Activated CD4-positive, alpha-beta memory T cell treated with anti-CD3 and anti-CD28 coated beads for 36 hours (primary cell): ENCODE measurements at places on chromosomes 2 and 18. TPM values are rescaled to one million over a fixed set of nuclear protein-coding genes. Genes with fewer than 3 reads are reported as not detected.

The CFAP65 gene
- total RNA-seq: not detected

- H3K36me3 ChIP-seq: peaks cover 5% of the 10 kb centered on the region
- H3K4me1 ChIP-seq: peaks cover 50% of the 10 kb centered on the region
- no peaks in the 10 kb centered on the region for H3K27me3 ChIP-seq
- DNase-seq: peak; percentile 60
Measured at GRCh38 chr2:236536727-236537398, 32.8 kb upstream of the ACKR3 start.

DNA sequence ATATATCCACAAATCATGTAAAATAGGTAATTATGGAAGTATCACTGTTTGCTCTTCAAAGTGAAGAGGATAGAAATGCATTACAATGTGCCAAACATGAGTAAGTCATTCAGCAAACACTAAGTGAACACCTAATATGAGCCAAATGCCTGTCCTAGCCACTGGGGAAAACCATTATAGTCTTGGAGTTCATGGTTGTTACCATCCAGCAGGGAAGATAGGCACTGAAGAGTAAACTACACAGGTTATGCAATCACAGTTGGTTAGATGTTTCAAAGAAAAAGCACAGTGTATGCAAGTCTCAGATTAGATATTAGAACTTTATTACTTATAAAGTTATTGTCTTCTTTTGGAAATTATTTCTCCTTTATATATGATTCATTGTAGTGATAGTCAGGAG, 3.9 kb upstream of the SERPINB2 start:
- H3K36me3 ChIP-seq: no peaks in the 10 kb centered on the region
- H3K27ac ChIP-seq: no peak overlapping the region
- H3K27me3 ChIP-seq: peaks cover 13% of the 10 kb centered on the region
- no peak for DNase-seq
- peaks cover 15% of the 10 kb centered on the region for H3K4me1 ChIP-seq

- H3K4me1 ChIP-seq: no peaks in the 10 kb centered on the region
- H3K36me3 ChIP-seq: no peaks in the 10 kb centered on the region
- DNase-seq: no peak
- H3K27me3 ChIP-seq: peaks cover 2% of the 10 kb centered on the region
- no peak overlapping the region for H3K27ac ChIP-seq
Measured at GRCh38 chr2:237020090-237020489, 65.6 kb upstream of the COPS8 start.

The CCL20 gene
- 74.7 TPM for total RNA-seq

- peak overlapping the region; percentile 66 for H3K27ac ChIP-seq
- peaks cover 84% of the 10 kb centered on the region for H3K4me1 ChIP-seq
- H3K4me3 ChIP-seq: peak overlapping the region; percentile 23
- peaks cover 33% of the 10 kb centered on the region for H3K36me3 ChIP-seq
Measured at GRCh38 chr2:6909431-6910385, 7.5 kb upstream of the RNF144A start.

DNA sequence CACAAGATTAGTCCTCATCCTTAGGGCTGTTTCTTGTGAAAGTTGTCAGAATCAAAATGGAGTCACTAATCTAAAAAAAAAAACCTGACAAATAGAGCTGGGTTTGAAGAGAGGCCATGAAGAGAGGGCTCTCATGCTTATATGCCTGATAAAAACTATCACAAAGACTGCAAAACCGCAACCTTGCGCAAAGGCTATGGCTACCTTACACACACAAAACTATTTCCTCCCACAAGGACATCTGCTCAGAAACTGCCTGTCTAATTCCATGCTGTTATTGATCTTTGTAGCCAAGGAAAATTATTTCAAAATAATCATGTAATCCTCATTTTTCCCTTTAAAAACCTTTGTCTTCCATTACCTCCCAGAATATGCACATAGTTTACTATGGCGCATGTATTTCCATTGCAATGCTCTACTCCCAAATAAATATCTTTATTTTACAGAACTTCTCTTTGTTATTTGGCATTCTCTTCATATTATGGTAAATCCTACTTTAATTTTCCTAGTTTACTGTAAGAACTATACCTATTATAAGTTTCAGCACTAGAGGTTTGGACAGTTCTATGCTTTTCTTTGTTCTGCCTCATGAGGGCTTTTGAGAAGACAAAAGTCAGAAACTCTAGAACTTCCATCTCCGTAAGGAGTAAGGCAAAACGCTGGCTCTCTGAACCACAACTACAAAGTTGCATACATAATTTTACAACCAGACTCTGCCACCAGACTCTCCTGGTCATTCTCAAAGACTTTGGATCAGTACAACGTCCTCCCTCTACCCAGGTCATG, 9.6 kb upstream of the DPYSL5 start:
- H3K4me3 ChIP-seq: no peak overlapping the region
- no peak for DNase-seq

The ABCG8 gene
- not detected for total RNA-seq

- DNase-seq: no peak
- no peaks in the 10 kb centered on the region for H3K27me3 ChIP-seq
- no peaks in the 10 kb centered on the region for H3K4me1 ChIP-seq
- no peak overlapping the region for H3K4me3 ChIP-seq
Measured at GRCh38 chr18:2212598-2213205, 358.6 kb downstream of the METTL4 start.

- H3K27ac ChIP-seq: no peak overlapping the region
- peaks cover 20% of the 10 kb centered on the region for H3K27me3 ChIP-seq
- H3K36me3 ChIP-seq: no peaks in the 10 kb centered on the region
Measured at GRCh38 chr2:26946841-26947784, 23.3 kb upstream of the MAPRE3 start.

GRCh38 chr2:29035016-29035745, 39.1 kb downstream of the PCARE start:
- no peak overlapping the region for H3K4me3 ChIP-seq
- no peak overlapping the region for H3K27ac ChIP-seq
- peaks cover 7% of the 10 kb centered on the region for H3K4me1 ChIP-seq
- no peaks in the 10 kb centered on the region for H3K27me3 ChIP-seq
- peaks cover 9% of the 10 kb centered on the region for H3K36me3 ChIP-seq

GRCh38 chr2:121362226-121362625, 77.2 kb upstream of the TFCP2L1 start:
- H3K36me3 ChIP-seq: peaks cover 48% of the 10 kb centered on the region
- H3K4me3 ChIP-seq: no peak overlapping the region
- peaks cover 2% of the 10 kb centered on the region for H3K4me1 ChIP-seq
- H3K27ac ChIP-seq: no peak overlapping the region
- DNase-seq: no peak

DNA sequence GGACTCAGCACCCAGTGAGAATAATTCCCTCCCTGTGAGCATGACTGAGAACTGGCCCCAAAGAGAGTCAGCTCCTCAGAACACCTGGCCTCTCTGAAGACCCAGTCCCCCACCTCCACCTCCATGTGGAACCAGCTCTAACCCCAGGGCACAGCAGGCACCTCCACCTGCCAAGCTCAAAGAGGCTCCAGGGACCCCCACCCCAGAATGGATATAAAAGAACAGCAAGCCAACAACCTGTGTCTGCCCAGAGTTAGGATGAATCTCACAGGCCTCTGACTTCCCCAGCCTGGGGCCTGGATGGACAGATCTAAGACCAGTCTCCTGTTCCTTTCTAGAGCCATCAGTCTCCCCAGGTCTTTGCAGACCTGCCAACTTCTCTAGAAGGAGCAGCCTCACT, 498.5 kb downstream of the EIPR1 start:
- H3K27ac ChIP-seq: no peak overlapping the region
- no peak overlapping the region for H3K4me3 ChIP-seq
- DNase-seq: no peak
- no peaks in the 10 kb centered on the region for H3K36me3 ChIP-seq
- no peaks in the 10 kb centered on the region for H3K4me1 ChIP-seq

DNA sequence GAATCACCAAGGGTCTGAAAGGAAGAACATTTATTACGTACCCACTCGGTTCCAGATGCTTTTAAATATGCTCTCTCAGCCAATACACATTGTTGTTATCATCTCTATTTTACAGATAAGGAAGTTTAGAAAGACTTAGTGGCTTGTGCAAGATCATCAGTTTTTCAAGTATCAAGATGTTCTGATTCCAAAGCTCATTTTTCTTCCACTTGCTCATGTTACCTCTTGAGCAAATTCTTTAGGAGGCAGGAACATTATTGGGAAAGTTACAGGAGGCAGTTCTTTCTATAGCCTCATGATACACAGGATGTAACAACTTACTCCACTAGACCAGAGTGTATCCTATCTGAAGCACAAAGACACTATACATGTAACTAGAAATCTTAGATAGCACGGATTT, 65.0 kb upstream of the MMADHC start:
- no peak overlapping the region for H3K4me3 ChIP-seq
- H3K4me1 ChIP-seq: no peaks in the 10 kb centered on the region
- peaks cover 4% of the 10 kb centered on the region for H3K27me3 ChIP-seq
- no peak overlapping the region for H3K27ac ChIP-seq

The SLC23A3 gene
- total RNA-seq: 2.3 TPM

- peak overlapping the region; percentile 43 for H3K4me3 ChIP-seq
- H3K4me1 ChIP-seq: peaks cover 20% of the 10 kb centered on the region
- no peaks in the 10 kb centered on the region for H3K27me3 ChIP-seq
- H3K36me3 ChIP-seq: no peaks in the 10 kb centered on the region
- peak overlapping the region; percentile 77 for H3K27ac ChIP-seq
- peak; percentile 60 for DNase-seq
Measured at GRCh38 chr2:30139131-30139870, 7.5 kb upstream of the YPEL5 start.

GRCh38 chr18:59143441-59143840, 3.8 kb downstream of the SEC11C start:
- H3K4me1 ChIP-seq: peaks cover 68% of the 10 kb centered on the region
- H3K4me3 ChIP-seq: peak overlapping the region; percentile 61
- no peaks in the 10 kb centered on the region for H3K27me3 ChIP-seq
- peaks cover 3% of the 10 kb centered on the region for H3K36me3 ChIP-seq

The C2orf80 gene
- not detected for total RNA-seq

GRCh38 chr18:79327199-79327721, 68.5 kb upstream of the NFATC1 start:
- H3K4me1 ChIP-seq: no peaks in the 10 kb centered on the region
- no peak overlapping the region for H3K27ac ChIP-seq
- peaks cover 20% of the 10 kb centered on the region for H3K36me3 ChIP-seq
- no peaks in the 10 kb centered on the region for H3K27me3 ChIP-seq
- H3K4me3 ChIP-seq: no peak overlapping the region

- peaks cover 5% of the 10 kb centered on the region for H3K36me3 ChIP-seq
- peaks cover 16% of the 10 kb centered on the region for H3K4me1 ChIP-seq
- no peak overlapping the region for H3K4me3 ChIP-seq
- H3K27me3 ChIP-seq: no peaks in the 10 kb centered on the region
- DNase-seq: no peak
Measured at GRCh38 chr2:226776104-226776503, 23.5 kb downstream of the IRS1 start.

The UGT1A8 gene
- not detected for total RNA-seq

The IDH1 gene
- total RNA-seq: 32.9 TPM

- no peak overlapping the region for H3K4me3 ChIP-seq
- no peak overlapping the region for H3K27ac ChIP-seq
- DNase-seq: no peak
- no peaks in the 10 kb centered on the region for H3K27me3 ChIP-seq
- no peaks in the 10 kb centered on the region for H3K4me1 ChIP-seq
Measured at GRCh38 chr18:37653618-37654017, 88.0 kb upstream of the CELF4 start.

GRCh38 chr2:162127422-162127821, 24.6 kb downstream of the GCG start:
- no peak overlapping the region for H3K4me3 ChIP-seq
- H3K36me3 ChIP-seq: no peaks in the 10 kb centered on the region
- H3K27ac ChIP-seq: no peak overlapping the region
- H3K4me1 ChIP-seq: peaks cover 8% of the 10 kb centered on the region
- DNase-seq: no peak

DNA sequence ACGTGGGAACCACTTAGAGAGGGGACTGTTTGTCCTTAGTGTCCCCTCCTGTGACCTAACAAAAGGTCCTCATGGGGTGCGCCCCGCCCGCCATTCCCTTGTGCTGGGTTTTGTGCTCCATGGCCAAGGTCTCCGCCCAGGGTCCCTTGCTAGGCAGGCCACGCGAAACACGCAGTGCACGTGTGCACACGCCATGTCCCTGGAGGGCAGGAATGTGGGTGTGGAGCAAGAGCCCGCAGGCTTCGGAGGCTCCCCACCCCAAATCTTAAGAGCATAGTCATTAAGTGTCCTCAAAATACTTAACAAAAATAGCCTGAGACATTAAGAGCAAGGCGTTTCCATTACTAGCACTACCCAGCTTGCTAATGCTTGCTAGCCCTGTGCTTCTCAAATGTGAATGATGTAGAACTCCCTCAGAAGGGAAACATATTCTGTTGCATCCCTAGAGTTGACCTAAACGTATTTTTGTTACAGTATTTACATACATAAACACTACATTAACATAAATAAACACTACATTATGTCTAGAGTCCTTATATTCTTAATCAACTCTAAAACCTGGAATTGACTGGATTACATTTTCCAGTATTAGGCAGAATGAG, 117.6 kb upstream of the APCDD1 start:
- H3K4me1 ChIP-seq: no peaks in the 10 kb centered on the region
- no peaks in the 10 kb centered on the region for H3K27me3 ChIP-seq
- H3K27ac ChIP-seq: no peak overlapping the region
- DNase-seq: no peak

- peaks cover 3% of the 10 kb centered on the region for H3K27me3 ChIP-seq
- H3K4me1 ChIP-seq: no peaks in the 10 kb centered on the region
- no peaks in the 10 kb centered on the region for H3K36me3 ChIP-seq
Measured at GRCh38 chr2:33391529-33392255, 84.8 kb upstream of the RASGRP3 start.
